ENCODE measurements at places on chromosomes 3 and 15. TPM values are rescaled to one million over a fixed set of nuclear protein-coding genes. Genes with fewer than 3 reads are reported as not detected.

The CCDC54 gene
- total RNA-seq, result not detected

The NLGN1 gene
- 0.30 TPM for total RNA-seq

The MELTF gene
- not detected for total RNA-seq

The CDCP1 gene
- total RNA-seq, result 1.5 TPM

The CFAP92 gene
- total RNA-seq, result 0.21 TPM

The CLDN16 gene
- 1.1 TPM for total RNA-seq

The CCR8 gene
- total RNA-seq, result not detected

The GABRA5 gene
- not detected for total RNA-seq

The GOLGA8O gene
- total RNA-seq, result 0.61 TPM

The APH1B gene
- 22.9 TPM for total RNA-seq
